ENCODE measurements at places on chromosomes 1 and 21. TPM values are rescaled to one million over a fixed set of nuclear protein-coding genes. Genes with fewer than 3 reads are reported as not detected.

DNA sequence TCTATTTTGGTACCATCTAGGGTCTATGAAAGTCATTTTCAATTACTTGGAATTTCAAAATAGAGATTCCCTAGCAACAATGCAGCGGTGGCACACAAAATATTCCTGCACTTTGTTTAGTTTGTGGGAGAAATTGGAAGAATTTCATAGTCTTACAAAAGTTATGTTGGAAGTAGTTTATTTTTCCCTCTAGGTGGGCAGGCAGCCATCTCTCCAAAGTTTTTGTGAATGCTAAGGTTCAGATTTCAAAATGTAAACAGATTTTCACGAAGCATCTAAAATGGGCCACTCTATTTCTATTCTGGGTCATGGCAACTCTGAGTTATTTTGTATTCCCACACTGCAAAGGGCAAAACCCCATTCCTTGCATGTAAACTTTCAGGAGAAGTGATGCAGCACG is 8.0 kb downstream of the SMCP start:
- no peak for DNase-seq

DNA sequence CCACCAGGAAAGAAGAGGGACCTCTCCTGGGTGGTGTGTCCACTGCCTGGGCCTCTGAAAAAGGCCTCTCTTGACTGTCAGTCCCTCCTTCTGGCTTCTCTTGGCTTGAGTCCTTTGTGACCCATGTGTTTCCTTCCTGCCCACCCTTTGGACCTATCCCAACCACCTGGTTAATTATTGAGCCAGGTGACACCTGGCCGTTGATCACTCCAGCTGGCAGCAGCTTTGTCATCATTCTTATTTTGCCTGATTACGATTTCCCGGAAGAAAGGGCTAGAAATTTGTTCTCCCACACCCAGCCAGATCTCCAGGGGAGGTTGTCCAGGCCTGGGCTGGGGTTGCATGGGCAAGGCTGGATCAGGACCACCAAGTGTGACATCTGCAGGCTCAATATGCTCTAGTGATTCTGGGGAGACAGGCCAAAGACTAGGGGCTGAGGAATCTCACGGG is 24.8 kb downstream of the CSF1 start:
- no peak for DNase-seq

GRCh38 chr1:46960250-46960649 is 19.0 kb upstream of the CYP4A11 start:
- no peak for DNase-seq

The MXRA8 gene
- 147 TPM for polyA plus RNA-seq

The OR2W3 gene
- polyA plus RNA-seq = 0.25 TPM

DNA sequence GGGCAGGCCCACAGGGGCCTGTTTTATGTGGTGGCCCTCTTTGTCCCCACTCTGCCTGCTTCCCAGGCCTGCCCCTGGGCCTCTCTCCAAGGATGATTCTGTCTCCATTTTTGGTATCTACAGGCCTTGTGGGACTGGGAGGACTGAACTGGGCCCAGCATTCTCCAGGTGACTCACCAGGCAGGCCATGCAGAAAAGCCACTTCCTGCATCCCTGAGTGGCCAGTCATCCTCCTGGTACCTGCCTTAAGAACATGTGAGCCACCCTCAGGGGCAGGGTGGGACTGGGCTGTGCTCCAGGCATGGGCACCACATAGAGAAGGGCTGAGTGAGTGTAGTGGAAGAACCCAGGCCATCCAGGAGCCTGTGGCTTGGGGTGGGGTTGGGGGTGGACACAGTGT is 20.0 kb upstream of the BCAR3 start:
- DNase-seq = no peak

DNA sequence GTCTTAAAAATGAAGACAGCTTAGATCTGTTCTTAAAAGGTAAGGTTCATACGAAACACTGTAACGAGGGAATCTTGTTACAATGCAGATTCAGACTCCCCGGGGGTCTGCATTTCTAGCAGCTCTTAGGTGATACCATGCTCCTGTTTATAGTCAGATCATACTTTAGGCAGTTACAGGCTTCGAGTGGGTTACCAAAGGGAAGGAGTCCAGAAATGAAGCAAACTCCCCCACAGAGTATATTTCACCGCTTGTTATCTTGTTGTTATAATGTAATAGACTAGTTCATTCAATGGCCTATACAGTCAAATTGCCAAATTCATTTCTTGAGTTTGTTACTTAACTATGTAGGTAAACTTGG is 601.1 kb downstream of the USP25 start:
- DNase-seq = no peak

GRCh38 chr1:230074762-230075161 is 7.7 kb downstream of the GALNT2 start:
- no peak for DNase-seq

The DLGAP3 gene
- polyA plus RNA-seq = 1.9 TPM

GRCh38 chr1:201344206-201345080 is 33.0 kb downstream of the TNNT2 start:
- peak; percentile 12 for DNase-seq

The S100A8 gene
- polyA plus RNA-seq = 3.4 TPM

GRCh38 chr1:4847711-4848110 is 193.3 kb downstream of the AJAP1 start:
- no peak for DNase-seq

The HMCN1 gene
- 61.3 TPM for polyA plus RNA-seq

DNA sequence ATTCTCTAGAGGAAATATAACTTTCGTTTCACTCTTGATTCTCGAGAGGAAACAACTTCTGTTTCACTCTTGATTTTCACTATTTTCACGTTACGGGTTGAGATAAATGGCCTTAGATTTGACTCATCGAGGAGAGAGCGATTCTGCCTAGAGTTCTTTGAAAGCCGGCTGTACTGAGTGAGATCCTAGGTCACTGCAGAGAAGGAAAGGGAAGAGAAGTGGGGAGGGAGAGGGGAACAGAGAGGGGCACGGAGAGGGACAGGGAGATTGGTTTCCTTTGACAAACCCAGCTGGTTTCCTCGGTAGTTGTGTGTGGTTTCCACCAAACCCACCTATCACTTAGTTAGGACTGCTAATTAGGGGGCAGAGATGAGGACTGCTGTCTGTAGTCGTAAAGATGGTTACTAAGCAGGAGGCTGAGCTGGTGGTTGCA is 21.6 kb upstream of the GPR137B start:
- DNase-seq = no peak

The S100B gene
- polyA plus RNA-seq = 3.2 TPM

The CFHR4 gene
- not detected for polyA plus RNA-seq

- no peak for DNase-seq
These were observed 8.7 kb downstream of the PLA2G2D start for GRCh38 chr1:20110679-20111078.

DNA sequence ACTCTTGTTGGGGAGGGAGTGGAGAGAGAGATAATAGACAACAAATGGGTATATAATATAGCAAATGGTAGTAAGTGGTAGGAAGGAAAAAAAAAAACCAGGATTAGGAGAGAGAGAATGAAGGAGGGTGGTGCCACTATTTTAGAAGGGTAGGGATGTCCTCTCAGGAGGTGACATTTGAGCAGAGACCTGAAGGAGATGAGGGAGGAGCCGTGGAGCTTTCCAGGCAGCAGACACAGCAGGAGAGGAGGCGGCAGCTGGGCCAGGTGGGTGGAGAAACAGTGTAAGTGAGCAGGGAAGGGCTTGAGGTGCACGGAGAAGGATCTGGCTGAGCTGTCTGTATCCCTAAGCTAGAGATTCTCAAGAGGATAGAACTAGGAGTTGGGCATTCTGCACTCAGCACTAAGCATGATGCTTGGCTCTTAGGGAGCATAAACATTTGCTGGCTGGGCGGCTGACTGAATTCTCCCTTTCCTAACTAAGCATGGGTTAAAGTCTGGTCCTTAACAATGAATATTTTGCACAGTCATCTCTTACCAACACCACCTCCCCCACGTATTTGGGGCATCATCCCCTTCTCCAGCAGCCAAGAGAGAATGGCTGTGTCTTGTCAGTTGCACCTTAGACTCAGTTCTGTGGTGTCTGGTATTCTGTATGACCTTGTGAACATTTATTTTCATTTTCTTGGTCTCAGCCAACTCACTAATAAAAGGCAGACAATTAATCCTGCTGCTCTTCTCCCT is 27.6 kb upstream of the SARS1 start:
- DNase-seq = no peak

DNA sequence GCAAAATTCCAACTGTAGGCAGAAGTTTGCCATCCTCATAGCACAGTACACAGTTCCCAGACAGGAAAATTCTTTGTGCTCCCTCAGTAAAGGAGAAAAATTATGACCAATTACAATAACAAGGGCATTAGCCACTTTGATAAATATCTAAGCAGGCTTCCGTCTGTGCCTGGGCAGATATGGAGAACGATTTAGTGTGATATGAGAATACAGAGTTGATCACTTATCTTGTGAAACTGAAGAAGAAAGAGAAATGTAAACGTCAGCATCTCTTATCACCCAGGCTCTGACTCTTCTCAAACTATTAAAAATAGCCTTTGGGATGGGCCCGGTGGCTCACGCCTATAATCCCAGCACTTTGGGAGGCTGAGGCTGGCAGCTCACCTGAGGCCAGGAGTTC is 54.5 kb upstream of the TIAM1 start:
- no peak for DNase-seq

DNA sequence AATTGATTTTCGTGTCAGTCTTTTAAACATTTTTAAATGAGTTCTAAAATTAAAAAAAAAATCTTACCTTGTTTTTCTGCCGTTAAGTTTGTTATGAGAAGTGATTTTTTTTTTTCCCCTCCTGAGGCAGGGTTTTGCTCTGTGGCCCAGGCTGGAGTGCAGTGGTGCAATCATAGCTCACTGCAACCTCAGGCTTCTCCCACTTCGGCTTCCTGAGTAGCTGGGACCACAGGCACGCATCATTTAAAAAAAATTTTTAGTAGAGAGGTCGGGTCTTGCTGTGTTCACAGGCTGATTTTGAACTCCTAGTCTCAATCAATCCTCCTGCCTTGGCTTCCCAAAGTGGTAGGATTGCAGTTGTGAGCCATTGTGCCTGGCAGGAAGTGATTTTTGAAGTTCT is 41.1 kb downstream of the MTR start:
- DNase-seq = no peak

The HRNR gene
- 1.0 TPM for polyA plus RNA-seq

DNA sequence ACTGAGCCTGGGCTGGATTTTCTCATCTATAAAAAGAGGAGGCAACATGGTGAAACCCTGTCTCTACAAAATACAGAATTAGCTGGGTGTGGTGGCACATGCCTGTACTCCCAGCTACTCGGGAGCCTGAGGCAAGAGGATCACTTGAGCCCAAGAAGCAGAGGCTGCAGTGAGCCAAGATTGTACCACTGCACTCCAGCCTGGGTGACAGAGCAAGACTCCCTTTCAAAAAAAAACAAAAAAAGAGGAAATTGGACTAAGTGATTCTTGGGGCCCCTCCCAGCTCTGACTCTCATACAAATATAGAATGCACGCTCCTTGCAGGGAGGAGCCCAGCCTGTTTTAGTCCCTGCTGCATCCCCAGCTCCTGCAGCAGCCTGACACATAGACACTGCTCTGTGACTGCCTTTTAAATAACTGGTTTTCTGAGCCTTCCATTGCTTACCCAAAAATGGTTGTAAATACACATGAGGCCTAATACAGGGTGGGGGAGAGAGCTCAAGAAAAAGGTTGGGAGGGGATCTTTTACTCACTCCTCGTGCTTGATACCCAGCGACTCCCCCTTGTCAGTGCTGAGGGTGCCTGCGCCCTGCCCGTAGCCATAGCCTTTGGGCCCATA is 17.2 kb downstream of the CSRP1 start:
- DNase-seq = no peak

DNA sequence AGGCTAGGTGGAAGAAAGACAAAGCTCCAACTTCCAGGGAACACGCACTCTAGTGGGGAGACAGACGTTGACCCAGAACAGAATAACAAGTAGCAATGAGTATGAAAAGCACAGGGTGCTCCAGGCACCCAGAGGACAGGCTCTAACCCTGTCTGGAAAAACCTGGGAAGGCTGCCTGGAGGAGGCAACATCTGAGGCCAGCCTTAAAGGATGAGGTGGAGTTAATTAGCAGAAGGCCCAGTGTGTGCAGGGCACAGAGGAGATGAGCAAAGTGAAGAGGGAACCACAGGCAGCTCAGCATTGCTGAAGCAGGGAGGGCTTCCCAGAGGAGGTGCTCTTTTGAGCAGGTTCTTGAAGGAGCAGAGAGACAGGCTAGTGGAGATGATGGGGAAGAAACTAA is 126.7 kb upstream of the KLHDC7A start:
- no peak for DNase-seq

- no peak for DNase-seq
These were observed 3.3 kb upstream of the ATP6V1G3 start for GRCh38 chr1:198543670-198544260.

The TTC22 gene
- polyA plus RNA-seq = 7.3 TPM

The BLACAT1 gene
- 3.6 TPM for polyA plus RNA-seq

DNA sequence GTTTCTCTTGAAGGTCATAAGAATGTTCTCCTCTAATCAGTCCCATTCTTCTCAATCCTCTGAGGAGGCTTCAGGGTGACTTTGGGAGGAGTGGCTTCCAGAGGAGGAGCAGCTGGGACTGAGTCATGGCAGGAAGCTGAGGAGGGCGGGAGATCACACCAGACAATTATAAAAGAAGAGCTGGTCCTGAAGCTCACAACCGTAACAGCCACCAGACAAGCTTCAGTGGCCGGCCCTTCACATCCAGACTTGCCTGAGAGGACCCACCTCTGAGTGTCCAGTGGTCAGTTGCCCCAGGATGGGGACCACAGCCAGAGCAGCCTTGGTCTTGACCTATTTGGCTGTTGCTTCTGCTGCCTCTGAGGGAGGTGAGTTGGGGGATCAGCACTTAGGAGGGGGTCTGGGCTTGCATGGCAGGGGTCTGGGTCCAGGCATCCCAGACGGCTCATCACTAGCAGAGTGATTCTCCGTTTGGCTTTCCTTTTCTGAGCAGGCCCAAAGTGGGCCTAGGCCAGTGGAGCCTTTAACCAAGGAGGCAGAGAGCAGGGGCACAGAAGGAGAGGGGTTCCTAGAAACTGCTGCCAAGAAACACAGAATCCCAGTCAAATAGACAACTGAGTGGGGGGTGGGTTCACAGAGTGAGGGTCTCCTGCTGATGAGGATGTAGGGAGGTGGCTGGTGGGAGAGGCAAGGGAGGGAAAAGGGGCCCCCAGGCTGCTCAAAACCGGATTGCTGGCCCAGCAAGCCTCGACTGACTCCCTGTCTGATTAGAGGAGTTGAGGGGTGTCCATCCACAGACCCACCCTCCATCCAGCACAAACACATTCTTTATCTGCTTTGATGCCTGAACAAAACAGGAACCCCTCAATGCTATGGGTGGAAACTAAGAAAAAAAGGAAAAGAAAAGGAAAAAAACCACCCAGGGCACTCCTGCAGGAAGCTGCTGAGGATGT is at the start of gene ECM1:
Gene ECM1 (plus strand): TSS at position 198 of the 953 bp plus-strand sequence. CDS start 101 bp downstream, at position 299.
- no peak for DNase-seq

GRCh38 chr1:239606850-239607400 is 220.6 kb downstream of the CHRM3 start:
- DNase-seq = no peak

GRCh38 chr1:216325946-216326345 is 97.3 kb downstream of the USH2A start:
- no peak for DNase-seq

DNA sequence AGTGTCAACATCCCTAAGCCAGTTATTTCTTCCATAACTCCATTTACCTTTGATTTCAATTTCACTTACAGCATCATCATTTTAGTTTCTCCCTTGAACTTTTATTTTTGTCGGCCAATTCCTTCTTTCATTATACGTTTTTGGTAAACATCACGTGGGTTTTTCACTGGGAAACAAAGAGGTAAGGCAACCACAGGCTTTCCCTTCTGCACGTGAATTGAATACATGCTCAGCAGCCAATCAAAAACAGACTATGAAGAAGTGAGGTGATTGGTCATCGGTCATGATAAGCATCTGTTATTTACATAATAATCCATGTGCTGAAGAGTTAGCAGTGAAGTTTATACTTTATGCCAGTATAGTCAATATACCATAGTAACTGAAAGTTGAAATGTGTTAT is 98.7 kb downstream of the NCAM2 start:
- no peak for DNase-seq

The DNAH14 gene
- 22.4 TPM for polyA plus RNA-seq

The CXADR gene
- polyA plus RNA-seq = 43.2 TPM
